ENCODE measurements at places on chromosomes 2 and 18.

- DNase-seq: peak; percentile 84
These were observed 60.3 kb upstream of the AGPS start for GRCh38 chr2:177332026-177332991.

- no peak for DNase-seq
These were observed 988.3 kb upstream of the GYPC start for GRCh38 chr2:125667630-125668029.

DNA sequence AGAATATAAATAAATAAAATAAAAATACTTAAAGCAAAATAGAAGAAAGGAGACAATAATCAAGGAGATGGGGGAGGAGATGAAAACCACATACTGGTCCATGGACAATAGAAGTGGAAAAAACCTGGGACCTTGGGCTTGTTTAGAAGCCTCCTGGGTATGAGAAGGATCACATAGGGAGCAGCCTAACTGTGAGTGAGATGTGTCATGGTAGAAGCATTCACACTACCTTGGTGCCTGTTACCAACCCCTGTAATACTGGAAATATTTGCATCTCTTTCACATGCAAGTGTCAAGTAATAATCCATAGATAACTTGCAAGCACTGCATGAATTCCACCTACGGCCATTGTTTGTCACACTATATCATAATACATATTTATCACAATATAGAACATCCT, 23.2 kb upstream of the RNF103 start:
- no peak for DNase-seq

DNA sequence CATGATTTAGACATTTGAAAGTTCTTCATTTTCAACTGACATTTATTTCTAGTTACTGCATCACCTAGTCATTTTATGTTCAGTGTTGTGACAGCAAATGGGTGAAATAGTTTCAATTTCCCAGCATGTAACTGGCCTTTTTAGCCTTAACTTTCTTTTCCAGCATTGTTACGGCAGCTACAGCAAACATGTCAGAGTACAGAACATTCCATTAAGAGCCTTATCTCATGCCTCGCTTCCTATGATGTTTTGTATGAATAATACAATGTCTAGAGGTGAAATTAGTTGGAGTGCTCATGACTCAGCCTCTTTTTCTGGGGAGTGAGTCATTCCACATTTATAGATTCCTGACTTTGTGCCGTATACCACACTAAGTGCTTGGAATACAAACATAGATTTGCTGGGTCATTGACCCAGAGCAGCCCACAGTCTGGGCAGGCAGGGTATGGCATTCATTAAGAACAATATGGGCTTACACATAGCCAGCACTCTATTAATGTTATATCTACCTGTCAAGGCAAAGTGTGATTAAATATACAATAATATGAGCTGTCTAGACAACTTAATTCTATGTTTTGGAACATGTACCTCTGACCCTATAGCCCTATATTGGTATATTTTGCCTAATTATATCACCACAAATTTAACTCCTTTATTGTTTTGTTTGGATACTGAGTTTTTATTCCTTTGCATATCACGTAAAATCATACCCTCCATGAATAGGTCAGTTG, 72.2 kb downstream of the MAP2 start:
- DNase-seq: no peak

DNA sequence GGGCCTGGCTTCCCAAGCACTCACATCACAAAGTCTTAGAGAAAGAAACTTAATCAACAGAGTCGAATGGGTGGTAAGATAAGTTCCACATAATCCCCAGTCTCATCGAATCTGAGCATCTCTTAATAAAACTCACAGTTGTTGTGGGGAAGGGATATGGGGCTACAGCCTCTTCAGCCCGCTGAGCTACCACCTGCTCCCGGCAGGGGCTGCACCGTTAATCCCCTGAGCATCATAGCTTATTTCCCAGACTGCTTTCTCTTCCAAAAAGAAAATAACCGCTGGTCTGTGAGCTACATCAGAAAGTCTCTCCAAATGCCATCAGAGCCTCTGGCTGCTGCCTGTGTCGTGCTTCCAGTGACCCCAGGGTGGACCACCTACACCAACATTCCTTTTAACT, 139.4 kb upstream of the CELF4 start:
- no peak for DNase-seq

- no peak for DNase-seq
These were observed 2.1 kb downstream of the NMUR1 start for GRCh38 chr2:231527955-231528635.

DNA sequence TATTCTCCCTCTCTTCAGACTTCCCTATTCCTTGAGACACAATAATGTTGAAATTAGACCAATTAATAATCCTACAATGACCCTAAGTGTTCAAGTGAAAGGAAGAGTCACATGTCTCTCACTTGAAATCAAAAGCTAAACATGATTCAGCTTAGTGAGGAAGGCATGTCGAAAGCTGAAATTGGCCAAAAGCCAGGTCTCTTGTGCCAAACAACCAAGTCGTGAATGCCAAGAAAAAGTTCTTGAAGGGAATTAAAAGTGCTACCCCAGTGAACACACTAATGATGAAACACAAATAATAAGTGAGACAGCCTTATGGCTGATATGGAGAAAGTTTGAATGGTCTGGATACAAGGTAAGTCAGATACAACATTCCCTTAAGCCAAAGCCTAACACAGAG, 115.4 kb downstream of the PXDN start:
- no peak for DNase-seq

GRCh38 chr2:186737732-186738508, 44.1 kb downstream of the FAM171B start:
- no peak for DNase-seq

DNA sequence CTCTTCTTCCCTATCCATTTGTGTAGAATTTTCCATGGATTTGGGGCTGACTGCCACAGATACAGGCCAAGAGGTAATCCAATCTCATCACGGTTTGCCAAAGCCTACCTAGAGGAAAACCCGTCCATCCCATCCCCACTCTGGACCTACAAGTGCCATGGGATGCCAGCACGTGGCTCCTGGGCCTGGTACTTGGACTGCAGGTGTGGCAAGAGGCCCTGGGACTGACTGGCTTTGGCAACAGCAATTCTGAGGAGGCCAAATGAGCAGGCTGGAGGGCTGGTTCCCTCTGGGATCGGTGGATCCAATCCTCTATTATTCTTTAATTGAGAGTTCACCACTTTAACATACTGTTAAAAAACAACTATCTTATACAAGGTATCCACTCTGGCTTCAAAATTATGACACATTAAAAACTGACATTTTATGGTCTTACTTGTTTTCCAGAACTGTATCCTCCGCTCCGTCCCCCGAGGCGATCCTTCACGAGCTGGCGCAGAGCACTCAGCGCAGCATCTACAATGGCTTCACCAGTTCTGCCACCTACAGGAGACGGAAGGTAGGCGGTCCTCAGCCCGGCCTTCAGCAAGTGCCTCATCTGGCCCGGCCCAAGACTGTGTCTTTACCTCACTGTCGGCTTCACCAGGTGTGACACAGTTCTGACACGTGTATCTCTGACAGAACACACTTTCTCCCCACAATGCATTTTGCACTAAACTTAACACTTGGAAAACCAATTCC, 19.8 kb downstream of the PDIA6 start:
- no peak for DNase-seq

- no peak for DNase-seq
These were observed 25.4 kb downstream of the MPHOSPH10 start for GRCh38 chr2:71155846-71156245.
